ENCODE measurements at places on chromosomes 11 and 22. TPM values are rescaled to one million over a fixed set of nuclear protein-coding genes. Genes with fewer than 3 reads are reported as not detected.

The ALG9 gene
- total RNA-seq = 26.7 TPM

The PLA2G6 gene
- 69.5 TPM for total RNA-seq

- H3K36me3 ChIP-seq = peaks cover 7% of the 10 kb centered on the region
- no peak for DNase-seq
- H3K4me1 ChIP-seq = peaks cover 80% of the 10 kb centered on the region
- no peaks in the 10 kb centered on the region for H3K27me3 ChIP-seq
These were observed 9.9 kb downstream of the MAPK1 start for GRCh38 chr22:21857481-21857914.

The FIBIN gene
- not detected for total RNA-seq

The ASRGL1 gene
- total RNA-seq = 8.2 TPM

The SAC3D1 gene
- total RNA-seq = 14.7 TPM

The IGLL1 gene
- total RNA-seq = not detected

The NTM gene
- total RNA-seq = not detected

- DNase-seq = peak; percentile 57
- H3K27me3 ChIP-seq = peaks cover 4% of the 10 kb centered on the region
- peak overlapping the region; percentile 59 for H3K4me3 ChIP-seq
These were observed 525 bp downstream of the BIK start for GRCh38 chr22:43110927-43111623.

DNA sequence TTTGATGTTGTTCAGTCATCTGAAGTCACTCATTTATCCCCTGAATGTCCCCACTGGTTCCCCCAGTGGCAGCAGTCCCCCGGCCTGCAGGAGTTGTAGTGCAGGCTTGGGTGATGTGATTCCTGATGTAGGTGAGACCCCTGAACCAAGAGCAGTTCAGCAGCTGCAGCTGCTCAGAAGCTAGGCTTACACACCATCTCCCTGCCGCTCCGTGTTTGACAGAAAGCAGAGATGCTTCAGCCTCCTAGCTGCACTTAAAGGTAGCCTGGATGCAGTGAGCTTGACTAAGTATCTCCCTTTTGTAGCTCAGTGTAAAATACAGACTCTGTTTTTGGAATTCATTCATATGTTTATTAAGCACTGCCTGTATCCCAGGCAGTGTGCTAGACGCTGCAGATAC is 47.3 kb downstream of the C22orf31 start:
- H3K36me3 ChIP-seq = no peaks in the 10 kb centered on the region
- H3K4me3 ChIP-seq = no peak overlapping the region
- H3K4me1 ChIP-seq = peaks cover 7% of the 10 kb centered on the region
- H3K27ac ChIP-seq = no peak overlapping the region
- H3K27me3 ChIP-seq = no peaks in the 10 kb centered on the region
- no peak for DNase-seq

DNA sequence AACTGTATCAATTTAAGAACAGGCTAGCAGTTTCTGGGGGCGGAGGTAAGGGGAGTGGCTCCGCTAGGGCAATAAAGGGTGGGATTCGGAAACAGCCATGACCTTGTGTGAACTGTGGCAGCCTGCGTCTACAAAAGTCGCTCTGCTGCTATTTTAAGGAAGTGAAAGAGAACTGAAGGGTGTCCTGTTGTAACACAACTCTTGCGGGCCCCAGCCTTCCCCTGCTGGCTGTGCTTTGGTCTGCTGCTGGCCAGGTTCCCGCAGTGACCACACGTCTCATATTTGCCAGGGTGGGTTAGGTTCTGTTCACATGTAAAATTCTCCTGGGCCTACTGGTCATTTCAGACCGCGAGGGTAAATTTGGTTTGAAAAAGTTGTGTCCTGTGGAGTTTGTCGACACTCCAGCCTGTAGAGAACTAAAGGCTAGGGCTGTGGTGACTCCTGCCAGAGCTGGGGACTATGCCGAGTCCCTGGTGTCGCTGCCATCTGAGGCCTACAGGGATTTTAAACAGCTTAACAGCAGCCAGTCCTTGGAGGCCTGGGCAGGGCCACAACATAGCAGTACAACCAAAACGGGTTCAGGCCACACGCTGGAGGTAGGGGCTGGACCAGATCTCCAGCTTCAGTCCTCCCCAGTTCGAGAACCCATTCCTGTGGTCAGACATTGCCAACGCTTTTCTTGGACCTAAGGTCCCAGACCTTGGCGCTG is 1.1 kb upstream of the PPFIBP2 start:
- peak overlapping the region; percentile 80 for H3K27ac ChIP-seq
- peaks cover 24% of the 10 kb centered on the region for H3K4me1 ChIP-seq
- H3K4me3 ChIP-seq = peak overlapping the region; percentile 85
- no peak for DNase-seq
- no peaks in the 10 kb centered on the region for H3K27me3 ChIP-seq

- H3K27ac ChIP-seq = no peak overlapping the region
- H3K27me3 ChIP-seq = peaks cover 21% of the 10 kb centered on the region
- no peaks in the 10 kb centered on the region for H3K36me3 ChIP-seq
- H3K4me3 ChIP-seq = no peak overlapping the region
- no peaks in the 10 kb centered on the region for H3K4me1 ChIP-seq
These were observed 22.1 kb upstream of the FGF3 start for GRCh38 chr11:69841170-69841858.

- no peaks in the 10 kb centered on the region for H3K36me3 ChIP-seq
- no peaks in the 10 kb centered on the region for H3K4me1 ChIP-seq
- peaks cover 12% of the 10 kb centered on the region for H3K27me3 ChIP-seq
- no peak overlapping the region for H3K4me3 ChIP-seq
These were observed 182.1 kb upstream of the NAV2 start for GRCh38 chr11:19530505-19530904.

GRCh38 chr11:121523581-121524232 is 70.9 kb upstream of the SORL1-AS1 start:
- H3K36me3 ChIP-seq = peaks cover 46% of the 10 kb centered on the region
- peaks cover 43% of the 10 kb centered on the region for H3K4me1 ChIP-seq
- DNase-seq = no peak
- no peak overlapping the region for H3K27ac ChIP-seq
- no peak overlapping the region for H3K4me3 ChIP-seq
- H3K27me3 ChIP-seq = no peaks in the 10 kb centered on the region

- H3K27me3 ChIP-seq = no peaks in the 10 kb centered on the region
- no peak for DNase-seq
- H3K4me1 ChIP-seq = peaks cover 18% of the 10 kb centered on the region
- peaks cover 18% of the 10 kb centered on the region for H3K36me3 ChIP-seq
- H3K27ac ChIP-seq = no peak overlapping the region
- no peak overlapping the region for H3K4me3 ChIP-seq
These were observed 44.9 kb downstream of the ALG9 start for GRCh38 chr11:111826322-111826950.

All from activated CD4-positive, alpha-beta memory T cell treated with anti-CD3 and anti-CD28 coated beads for 36 hours (primary cell).